ENCODE measurements at places on chromosomes 5 and 9. TPM values are rescaled to one million over a fixed set of nuclear protein-coding genes. Genes with fewer than 3 reads are reported as not detected.
A peak's percentile ranks its signal among the peaks of the same experiment; 100 is the strongest.

DNA sequence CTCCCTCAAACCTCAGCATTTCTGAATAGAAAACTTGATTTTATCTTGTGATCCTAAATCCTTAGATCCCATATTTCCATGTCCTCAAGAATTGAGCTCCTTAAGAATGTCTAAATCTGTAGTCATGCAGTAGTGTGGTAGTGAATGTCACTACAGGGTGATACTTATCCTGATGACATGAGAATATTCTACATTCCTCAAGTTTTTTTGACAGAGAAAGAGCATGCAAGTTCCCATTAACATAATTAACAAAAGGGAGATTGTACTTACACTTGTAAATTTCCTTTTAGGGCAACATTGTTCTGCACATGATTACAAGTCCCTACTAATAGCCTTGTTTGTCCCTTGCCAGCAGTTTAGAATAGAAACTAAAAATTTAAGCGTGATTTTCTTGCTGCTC is 352.3 kb downstream of the PTPRD start:
- no peak for DNase-seq

DNA sequence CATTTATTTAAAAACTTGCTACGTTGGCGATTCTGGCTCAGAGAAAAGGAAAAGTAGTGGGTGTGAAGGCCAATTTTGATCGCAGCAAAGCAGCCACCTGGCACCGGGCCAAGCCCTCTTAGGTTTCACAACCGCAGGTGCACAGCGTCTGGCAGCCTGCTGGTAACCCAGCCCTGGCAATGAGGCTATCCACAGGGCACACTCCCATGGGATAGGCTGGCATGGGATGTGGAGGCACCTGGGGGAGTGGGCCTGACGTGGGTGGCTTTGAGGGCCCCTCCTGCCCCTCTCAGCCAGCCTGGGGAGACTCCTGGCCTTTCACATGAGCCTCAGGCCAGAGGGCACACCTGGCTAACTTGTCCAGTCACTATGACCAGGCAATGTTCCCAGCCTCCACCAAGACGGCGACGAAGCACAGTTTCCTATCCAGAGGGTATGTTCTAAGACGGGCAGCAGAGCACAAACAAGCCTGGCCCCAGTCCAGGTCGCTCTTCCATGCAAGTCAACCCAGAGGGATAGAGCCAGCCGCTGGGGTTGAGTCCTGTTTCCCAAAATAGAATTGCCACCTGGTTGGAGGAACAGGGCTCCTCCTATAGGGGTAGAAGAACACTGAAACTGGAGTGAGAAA is 19.0 kb downstream of the CMBL start:
- peak; percentile 21 for DNase-seq

DNA sequence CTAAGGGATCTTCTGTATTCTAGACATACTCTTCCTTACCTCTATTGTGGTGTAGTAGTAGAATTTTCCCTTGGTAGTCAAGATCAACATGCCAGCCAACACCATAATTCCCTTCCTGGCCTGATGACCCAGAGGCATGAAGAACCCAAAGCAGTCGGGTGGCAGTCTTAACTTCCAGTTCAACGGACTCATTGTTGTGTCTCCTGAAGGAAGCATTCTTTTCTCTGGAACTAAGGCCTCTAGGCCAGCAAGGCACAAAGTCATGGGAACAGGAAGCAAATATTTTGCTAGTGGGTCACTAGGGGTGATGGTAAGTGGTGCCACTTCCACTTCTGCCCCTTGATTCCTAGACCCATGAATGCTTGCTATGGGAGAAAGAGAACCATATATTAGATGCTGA is 55.2 kb upstream of the DAPK1 start:
- no peak for DNase-seq

DNA sequence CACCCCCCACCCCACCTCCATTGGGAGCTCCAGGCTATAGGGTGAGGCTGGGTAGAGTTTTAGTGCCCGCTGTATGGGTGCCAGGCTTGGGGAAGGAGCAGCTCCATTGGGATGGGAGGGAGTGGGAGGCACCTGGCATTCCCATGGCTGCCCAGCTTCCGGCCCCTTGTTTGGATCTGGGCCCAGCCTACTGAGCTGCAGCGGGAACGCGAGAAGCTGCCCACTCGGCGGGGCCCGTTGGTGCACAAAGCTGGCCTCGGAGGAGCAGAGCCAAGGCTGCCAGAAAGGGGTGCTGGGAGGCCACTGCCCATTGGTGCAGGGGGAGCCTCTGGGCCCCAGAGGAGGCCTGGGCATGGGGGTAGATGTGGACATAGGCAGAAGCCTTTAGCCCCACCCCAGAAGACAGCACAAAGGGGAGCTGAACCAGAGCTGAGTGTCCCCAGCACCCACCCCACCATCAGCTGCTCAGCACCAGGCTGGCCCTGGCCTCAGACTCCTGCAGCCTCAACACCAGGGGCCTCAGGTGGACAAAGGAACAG is 4.4 kb downstream of the LCN9 start:
- DNase-seq: peak; percentile 43

- DNase-seq: no peak
These were observed 11.9 kb upstream of the TNIP1 start for GRCh38 chr5:151092762-151093161.

- no peak for DNase-seq
These were observed 121.8 kb downstream of the SEMA6A start for GRCh38 chr5:116452774-116453368.

- DNase-seq: no peak
These were observed 211.2 kb downstream of the CDH10 start for GRCh38 chr5:24433555-24433954.

GRCh38 chr9:99845063-99845462 is 23.4 kb downstream of the NR4A3 start:
- no peak for DNase-seq

- no peak for DNase-seq
These were observed 143.6 kb downstream of the SNX18 start for GRCh38 chr5:54661111-54661510.

- DNase-seq: no peak
These were observed 53.0 kb downstream of the ERGIC1 start for GRCh38 chr5:172886974-172887501.

Gene PCDHGB3
- total RNA-seq: 0.26 TPM

Gene ADGRD2
- total RNA-seq: not detected
